Globus pallidus (tissue), 1 donor: ENCODE measurements at places on chromosomes 13 and 19.
A peak's percentile ranks its signal among the peaks of the same experiment; 100 is the strongest.

GRCh38 chr19:17754634-17755442, 3.6 kb downstream of the FCHO1 start:
- no peak for DNase-seq

GRCh38 chr13:83672612-83673011, 209.7 kb downstream of the SLITRK1 start:
- DNase-seq = no peak

- DNase-seq = no peak
Observed at GRCh38 chr19:51194527-51195315, 30.2 kb upstream of the CD33 start.

DNA sequence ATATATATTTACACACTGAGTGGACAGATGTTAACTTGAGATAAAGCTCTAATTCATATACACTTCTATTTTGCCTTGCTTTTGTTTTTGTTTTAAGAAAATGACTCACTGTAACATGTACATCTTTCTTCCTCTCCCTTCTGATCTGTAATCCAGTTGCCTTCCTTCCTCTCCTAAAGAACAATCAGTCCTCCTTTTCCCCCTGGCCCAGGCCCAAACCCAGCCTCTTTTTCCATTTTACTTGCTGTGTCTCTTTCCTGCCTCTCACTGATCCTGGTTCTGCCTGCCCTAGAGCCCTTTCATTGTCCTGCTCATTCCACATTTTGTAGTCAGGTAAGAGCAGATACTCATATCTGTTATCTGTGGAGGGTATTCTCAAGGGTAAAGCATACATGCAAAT, 50.8 kb downstream of the ZAR1L start:
- DNase-seq = no peak

DNA sequence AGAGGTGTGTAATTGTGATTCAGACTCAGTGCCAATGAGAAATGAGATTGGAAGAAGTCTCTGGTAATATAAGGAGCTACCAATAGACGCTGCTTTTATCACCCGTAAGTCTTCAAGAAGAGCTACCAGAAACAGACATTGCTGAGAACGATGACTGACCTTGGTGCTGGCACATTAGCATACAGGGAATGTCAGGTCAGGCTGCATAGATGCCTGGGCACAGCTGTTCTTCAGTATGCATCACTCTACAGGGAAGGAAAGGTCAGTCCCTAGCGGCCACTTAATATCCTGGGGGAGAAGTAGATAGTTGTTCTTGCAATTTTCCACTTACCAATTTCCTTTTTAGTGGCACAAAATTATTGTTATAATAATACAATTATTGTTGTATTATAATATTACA, 380.4 kb downstream of the PCDH9 start:
- no peak for DNase-seq

GRCh38 chr19:3163230-3163886, 15.2 kb upstream of the S1PR4 start:
- DNase-seq = peak; percentile 30

DNA sequence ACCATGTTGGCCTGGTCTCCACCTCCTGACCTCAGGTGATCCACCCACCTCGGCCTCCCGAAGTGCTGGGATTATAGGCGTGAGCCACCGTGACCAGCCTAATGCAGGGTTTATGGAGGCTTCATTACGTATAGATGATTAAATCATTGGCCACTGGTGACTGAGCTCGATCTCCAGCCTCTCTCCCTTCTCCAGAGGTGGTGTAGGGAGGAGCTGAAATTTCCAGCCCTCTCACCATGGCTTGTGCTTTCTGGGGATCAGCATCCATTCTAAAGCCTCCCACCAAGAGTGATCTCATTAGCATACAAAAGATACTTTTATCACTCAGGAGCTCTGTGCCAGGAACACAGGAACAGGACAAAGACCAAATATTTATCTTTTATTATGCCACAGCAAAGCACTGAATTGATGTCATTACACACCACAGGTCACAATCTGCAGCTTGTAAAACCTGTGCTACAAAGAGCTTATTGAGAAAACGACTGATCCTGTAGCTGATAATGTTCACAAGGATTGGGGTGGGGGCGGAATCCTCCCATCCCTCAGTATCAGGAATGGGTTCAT, 32.4 kb downstream of the RHPN2 start:
- DNase-seq = no peak

DNA sequence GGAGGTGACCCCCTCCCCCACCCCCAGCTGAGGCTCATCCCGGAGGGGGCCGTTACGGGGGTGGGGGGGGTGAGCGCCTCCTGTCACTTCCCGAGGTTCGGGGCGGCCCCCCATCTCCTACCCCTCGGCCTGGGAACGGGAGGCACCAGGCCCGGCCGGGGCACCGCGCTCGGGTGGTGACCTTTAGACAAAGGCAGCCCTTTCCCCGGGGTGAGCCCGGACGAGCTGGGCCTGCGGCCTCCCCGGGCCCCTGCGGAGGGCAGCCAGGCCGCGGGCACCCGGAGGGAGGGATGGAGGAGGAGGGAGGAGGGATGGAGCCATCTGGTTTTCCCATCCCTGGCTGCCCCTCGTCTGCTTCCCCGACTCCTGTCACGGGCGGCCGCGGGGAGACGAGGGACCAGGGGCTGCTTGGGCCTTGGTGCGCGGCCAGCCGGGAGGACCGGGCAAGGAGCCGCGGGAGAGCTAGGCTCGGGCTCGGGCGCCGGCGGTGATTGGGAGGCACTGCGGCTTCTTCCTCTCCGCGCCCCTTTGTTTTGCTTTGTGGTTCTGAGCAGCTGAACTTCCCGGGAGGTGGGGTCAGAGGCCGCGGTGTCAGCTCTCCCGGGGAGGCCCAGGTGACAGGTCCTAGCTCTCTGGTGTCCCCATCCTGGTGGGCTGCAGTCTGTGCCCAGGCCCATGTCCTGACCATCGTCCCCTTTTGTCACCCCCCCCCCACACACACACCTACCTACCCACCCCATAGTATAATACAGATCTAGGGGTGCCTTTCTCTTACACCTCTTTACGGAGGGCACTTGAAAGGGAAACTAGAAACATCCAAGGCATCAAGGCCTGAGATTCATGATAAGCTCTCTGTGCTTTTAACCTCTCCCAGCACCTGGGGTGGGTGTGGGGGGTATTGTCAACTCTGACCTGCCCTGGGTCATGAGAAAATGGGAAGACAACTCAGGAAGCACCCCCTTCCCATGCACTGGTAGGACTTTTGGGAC, 1.3 kb downstream of the BICRA start:
- no peak for DNase-seq

DNA sequence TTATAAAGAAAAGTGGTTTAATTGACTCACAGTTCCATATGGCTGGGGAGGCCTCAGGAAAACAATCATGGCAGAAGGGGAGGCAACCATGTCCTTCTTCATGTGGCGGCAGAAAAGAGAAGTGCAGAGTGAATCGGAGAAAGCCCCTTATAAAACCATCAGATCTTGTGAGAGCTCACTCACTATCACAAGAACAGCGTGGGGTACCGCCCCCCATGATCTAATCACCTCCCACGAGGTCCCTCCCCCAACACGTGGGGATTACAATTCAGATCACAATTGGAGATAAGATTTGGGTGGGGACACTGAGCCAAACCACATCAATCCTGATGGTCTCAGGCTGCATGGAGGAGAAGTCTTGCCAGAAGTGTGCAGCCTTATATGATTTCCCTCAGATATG, 26.0 kb downstream of the TM9SF2 start:
- no peak for DNase-seq

- no peak for DNase-seq
Observed at GRCh38 chr13:98798849-98799645, 46.6 kb upstream of the SLC15A1 start.

DNA sequence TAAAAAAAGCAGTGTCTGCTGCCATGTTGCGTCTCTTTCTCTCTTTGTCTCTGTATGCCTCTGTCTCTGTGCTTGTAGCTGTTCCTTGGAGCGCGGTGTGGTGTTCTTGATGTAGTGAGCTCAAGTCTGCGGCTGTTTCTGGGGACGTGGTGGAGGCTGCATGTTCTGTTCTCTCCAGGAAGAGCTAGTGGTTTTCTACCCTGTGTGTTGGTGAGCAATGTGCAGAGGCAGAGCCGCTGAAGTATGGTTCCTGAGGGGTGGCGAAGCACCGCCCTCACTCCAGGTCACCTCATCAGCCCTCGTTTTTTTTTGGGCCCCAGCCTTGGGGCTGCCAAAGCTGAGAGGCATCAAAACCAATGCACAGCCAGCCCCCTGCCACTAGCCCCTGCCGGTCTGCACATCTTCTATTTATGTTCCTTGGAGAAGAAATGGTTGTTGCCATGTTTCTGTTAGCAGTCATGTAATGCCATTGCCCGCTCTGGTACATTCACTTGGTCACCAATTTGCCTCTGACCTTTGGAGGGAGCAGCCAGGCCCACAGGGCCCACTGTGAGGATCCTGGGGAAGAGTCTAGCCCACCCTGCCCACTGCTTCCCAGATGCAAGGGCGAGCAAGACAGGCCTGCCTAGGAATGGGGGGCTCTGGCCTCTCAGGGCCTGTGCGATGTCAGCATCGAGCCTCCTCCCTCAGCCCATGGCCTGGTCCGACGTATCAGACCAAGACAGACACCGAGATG, 7.2 kb downstream of the HNRNPL start:
- no peak for DNase-seq

DNA sequence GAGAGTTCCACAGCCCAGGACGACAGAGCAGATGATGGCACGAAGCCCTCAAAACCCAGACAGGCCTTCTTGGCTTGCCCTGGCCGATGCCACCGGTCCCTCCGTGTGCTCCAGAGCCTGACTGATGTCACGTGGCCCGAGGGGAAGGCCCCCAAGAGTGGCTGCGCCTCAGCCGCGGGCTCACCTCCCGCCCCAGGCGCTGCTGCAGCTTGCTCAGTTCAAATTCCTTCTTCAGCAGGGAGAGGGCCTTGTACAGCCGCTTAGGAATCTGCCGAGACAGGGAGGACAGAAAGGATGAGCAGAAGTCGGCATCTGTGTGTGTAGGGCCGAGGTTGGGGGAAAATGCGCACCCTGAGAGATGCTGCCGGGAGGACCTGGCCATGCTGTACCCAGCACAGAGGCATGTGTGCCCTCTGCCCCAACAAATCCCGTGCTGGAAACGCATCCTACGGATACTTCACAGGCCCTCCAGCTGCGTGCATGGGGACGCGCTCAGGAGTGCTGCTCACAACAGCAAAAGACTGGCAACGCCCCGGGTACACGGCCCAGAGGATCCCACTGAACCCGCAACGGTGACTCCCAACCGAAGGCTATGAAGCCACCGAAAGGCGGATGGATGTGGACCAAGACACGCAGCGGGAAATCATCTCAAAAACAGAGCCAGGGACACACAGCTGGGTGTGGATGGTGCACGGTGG, 12.9 kb downstream of the LONP1 start:
- DNase-seq = no peak

GRCh38 chr19:49092686-49093085, 7.4 kb downstream of the SNRNP70 start:
- no peak for DNase-seq

DNA sequence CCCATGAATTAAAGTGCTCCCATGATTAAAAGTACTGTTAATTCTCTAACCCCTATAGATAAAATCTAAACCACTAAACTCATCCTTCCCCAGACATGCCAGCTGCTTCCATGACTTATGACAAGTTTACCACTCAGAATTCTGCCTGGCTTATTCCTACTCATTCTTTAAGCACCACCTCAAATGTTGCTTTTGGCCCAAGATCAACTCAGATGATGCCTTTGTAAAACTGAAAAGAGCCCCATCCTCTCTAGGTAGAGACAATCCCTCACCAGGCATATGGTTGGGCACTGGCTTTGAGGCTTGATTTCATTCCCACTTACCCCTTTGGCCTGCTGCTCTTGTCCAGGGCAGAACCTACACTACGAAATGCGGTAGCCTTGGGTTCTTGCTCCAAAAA, 250.0 kb downstream of the DNAJC15 start:
- no peak for DNase-seq

GRCh38 chr13:53946500-53946899, 917.9 kb downstream of the OLFM4 start:
- no peak for DNase-seq

GRCh38 chr13:98451676-98452470, 125.0 kb downstream of the STK24 start:
- peak; percentile 57 for DNase-seq

DNA sequence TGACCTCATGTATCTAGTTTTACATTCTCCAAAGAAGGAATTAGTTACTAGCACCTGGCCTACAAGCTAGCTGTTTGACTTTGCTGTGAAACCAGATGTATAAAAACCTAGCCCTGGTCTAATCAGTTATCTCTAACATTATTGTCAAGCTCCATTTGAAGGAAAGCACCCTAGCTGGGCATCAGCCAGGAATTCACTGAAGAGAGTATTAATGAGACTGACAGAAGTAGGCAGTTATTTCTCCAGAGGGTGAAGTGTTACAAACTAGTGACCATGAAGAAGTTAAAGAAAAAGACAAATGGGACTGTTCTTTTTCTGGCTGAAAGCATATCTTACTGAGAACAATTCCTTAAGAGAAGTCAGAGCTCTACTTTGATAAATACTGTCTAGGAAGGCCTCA, 2529.3 kb upstream of the PCDH20 start:
- no peak for DNase-seq

DNA sequence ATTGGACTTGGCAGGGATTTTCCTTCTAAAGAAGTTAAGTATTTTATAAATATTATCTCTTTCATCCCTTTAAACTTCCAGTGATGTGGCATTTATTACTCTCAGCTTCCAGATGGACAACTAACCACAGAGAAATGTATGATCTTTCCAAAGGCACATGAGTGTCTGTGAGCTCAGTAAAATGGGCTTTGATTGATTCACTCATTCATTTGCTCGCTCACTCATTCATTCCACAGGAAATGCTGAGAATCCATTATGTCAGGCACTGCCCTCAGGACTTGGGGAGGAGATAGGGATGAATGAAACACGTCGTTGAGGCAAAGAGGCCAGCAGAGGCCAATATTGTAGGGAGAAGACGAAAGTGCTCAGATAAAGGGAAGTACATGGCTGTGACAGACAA, 359.3 kb downstream of the EFNB2 start:
- DNase-seq = no peak

GRCh38 chr19:5062799-5063198, 93.9 kb downstream of the KDM4B start:
- no peak for DNase-seq

GRCh38 chr19:55546822-55547614, 1.7 kb upstream of the SBK3 start:
- DNase-seq = peak; percentile 3

- DNase-seq = peak; percentile 16
Observed at GRCh38 chr13:43963726-43964125, 84.0 kb downstream of the LACC1 start.

DNA sequence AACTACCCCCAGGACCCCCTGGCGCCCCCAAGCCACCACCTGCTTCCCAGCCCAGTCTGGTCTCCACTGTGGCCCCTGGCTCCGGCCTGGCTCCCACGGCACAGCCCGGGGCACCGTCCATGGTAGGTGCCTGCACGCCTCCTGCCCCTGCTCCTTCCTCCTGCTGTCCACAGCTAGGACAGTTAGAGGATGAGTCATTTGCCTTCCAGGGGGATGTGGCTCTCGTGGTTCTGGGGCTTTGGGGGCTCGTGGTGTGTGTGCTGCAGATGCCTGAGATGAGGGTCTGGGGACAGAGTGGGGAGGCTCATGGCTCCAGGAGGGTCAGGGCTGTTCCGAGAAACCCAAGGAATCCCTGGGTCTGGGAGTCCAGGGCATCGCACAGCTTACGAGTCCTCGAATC, 12.7 kb downstream of the MED25 start:
- DNase-seq = no peak
